Stimulated activated naive CD4-positive, alpha-beta T cell treated with Interleukin-2 at 50 U/mL for 16 hours (primary cell): ENCODE measurements at places on chromosomes 1 and 21.

GRCh38 chr1:8598783-8599182, 218.7 kb downstream of the RERE start:
- DNase-seq = no peak

GRCh38 chr1:117565076-117565556, 40.7 kb upstream of the TENT5C start:
- DNase-seq = no peak

GRCh38 chr1:244111027-244111426, 59.9 kb downstream of the ZBTB18 start:
- DNase-seq = no peak

DNA sequence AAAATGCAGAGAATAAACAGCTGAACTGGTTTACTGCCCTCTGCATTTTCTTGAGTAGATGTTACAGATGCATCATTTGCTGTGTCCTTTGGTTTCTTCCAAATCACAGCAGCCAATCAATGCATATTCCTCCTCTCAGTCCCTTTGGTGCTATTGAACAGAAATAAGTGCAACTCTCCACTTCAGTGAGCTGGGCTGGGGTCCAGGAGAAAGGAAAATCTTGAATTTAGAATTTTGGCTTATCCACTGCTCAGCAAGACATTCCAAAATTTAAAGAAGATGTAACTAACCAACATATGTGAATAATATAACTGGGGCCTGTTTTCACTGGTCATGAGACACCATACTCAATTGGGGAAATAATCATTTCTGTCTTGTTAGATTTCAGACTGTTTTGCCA, 39.2 kb downstream of the PRMT6 start:
- DNase-seq = no peak

- DNase-seq = no peak
Observed at GRCh38 chr1:179775009-179775408, 31.9 kb downstream of the FAM163A start.

DNA sequence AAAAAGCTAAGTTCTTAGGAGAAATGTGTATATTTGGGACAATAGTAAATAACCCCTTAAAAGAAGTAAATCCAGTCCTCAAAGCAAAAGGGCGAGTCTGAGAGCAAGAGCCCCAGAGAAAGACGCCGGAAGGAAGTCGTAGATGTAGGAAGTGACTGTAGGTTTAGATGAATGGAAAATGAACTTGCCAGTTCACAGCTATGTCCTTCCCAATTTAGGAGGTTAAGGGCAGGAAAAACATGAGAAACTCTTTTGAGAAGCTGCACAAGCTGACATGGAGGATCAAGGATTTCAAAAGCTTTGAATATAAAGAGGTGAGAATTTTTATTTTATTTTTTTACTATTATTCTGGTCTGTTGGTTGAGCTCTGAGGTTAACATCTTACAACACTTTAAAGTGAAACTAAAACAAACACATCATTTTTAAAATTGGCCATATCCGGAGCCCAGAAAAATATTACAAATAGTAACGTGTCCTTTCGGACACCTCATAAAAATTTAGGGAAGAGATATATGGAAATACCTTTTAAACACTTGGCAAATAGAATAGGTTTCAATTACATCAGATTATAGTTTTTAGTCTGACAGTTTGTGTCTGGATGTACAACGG, 1178.6 kb downstream of the MRPL39 start:
- DNase-seq = no peak

DNA sequence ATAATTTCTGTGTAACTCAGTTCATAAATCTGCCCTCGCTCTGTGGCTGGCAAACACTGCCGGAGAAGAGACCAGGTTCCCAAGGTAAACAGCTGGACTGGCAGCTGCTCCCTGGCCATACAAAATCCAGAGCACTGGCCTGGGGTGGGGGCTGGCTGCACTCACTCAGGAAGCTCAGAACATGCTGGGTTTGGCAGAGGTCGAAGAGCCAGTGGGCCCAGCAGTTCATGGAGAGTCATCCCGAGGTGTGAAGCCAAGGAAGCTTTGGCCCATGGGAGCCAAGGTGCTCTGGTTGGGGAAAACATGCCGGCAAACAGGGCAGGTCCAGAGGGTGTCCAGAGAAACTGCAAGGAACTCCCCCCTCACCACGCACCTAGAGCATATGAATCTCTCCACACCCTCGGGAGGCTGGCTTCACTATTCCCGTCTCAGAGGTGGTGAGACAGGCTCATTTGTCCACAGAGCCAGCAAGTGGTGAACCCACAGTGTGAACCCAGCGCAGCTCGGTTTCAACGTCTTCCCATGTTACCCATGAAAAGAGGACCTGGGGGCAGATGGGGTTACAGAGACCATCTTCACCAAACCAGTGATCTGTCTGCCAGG, 102.4 kb downstream of the DMRTB1 start:
- DNase-seq = no peak

GRCh38 chr1:24679725-24680124, 36.6 kb downstream of the SRRM1 start:
- no peak for DNase-seq

GRCh38 chr1:171279678-171280077, 31.4 kb downstream of the FMO1 start:
- no peak for DNase-seq

GRCh38 chr1:149927056-149927562, 494 bp downstream of the SF3B4 start:
- DNase-seq = no peak

DNA sequence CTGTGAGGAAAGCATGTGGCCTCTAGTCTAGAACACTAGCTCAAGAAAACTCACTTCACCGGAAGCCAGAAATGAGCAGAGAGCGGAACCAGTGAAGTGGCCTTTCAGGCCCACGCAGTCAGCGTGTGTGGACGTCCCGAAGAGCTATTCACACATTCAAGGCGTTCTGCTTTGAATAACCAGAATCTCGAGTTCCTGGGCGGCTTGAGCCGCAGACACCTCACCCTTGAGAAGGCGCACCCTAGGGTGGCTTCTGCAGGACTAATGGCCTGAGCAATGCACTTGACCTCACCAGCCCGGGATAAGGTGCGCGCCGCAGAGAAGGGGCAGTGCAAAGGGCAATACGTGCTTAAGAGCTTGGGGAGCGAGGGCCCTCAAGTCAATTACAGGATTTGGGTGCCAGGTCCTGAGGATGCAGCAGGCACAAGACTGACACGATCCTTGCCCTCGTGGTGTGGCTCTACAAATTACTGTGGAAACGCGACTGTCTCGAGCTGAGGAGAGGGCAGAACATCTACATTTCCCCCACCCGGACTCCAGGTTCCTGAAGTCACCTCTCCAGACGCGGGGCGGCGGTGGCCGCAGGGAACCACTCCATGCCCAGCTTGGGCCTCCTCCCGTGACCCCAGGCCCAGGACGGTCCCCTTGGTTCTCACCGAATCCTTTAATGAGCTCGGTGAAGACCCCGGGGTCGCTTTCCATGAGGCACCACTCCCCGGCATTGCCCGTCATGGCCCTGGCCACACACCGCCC, 455 bp downstream of the UCHL5 start:
- peak; percentile 71 for DNase-seq

DNA sequence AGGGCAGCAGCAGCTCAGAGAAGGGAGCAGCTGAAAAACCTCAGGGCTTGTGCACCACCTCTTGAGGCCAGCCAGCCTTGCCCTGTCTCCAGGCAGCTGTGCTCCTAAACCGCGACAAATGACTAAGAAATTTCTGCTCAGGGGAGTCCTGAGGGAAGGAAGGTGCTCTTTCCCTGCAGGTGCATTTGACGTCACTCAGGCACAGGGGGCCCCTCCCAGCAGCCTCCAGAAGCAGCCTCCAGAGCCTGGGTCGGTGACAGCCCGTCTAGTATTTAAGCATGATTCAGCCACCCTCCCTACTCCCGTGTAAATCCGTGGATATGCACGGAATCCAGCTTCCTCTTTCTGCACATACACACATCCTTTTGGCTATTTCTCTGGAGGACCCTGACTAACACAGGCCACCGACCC, 560.5 kb downstream of the KIF26B start:
- no peak for DNase-seq

DNA sequence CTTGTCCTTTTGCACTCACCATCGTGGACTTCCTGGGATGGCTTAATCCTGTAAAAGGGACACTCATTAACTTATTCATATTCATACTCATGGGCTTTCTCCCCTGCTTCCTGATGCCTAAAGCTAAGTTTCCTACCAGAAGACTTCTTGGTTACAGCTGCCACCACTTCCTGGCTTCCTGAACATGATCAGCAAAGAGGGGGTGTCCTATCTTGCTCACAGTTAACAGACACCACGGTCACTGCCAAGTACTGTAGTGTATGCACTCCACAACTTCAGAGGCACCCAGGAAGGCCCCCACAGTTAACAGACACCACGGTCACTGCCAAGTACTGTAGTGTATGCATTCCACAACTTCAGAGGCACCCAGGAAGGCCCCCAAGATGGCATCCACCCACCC, 177.8 kb downstream of the SIPA1L2 start:
- no peak for DNase-seq

GRCh38 chr1:203272633-203273205, 32.6 kb upstream of the BTG2 start:
- DNase-seq = no peak

DNA sequence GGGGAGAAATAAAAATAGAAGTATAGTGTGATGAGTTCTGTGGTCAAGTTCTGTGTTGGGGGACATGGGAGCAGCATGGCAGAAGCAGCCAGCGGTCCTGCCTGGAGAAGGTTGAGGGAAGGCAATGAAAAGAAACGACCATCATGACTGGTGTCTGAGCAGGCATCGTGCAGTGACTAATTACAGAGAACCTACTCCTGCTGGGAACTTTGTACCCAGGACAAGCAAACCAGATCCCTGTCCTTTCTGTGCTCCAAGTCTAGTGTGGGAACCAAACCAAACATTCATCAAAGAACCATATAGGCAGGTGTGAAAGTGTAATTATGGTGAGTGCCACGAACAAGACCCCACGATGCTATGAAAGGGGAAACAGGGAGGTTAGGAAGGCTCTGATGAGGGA, 25.8 kb downstream of the KIAA0040 start:
- no peak for DNase-seq

DNA sequence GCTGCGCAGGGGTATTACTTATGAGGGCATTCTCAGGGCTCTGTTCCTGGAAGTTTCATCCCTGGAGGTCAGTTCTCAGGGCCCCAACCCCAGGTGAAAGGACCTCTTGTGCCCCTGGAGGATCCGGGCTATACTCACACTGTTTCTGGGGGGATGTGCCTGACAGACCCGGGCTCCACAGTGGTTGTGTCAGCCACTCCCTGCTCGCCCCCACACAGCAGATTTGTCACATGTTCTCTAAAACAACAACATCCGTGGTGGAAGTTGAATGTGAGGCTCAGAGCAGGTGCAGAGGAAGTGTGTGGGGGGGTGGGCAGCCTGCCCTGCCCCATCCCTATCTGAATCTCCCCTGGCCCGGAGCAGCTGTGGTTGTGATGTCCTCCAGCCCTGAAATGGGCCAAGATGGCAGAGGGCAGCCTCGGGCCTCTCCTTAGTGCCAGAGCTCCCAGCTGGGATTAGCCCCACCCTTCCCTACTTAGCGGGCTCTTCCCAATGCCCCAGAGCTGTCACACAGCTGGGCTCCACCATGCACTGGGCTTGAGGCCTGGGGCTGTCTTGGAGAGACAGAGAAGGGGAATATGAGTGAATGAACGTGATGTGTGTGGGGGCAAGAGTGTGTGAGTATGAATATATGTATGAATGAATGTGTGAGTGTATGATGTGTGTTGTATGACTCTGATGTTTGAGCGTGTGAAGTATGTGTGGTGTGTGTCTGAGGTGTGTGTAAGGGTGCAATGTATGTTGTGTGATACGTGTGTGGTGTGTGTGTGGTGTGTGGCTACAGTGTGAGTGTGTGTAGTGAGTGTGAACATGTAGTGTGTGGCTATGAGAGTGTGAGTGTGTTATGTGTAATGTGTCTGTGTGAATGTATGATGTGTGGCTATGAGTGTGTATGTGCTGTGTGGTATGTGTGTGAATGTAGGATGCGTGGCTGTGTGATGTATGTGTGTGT, 1.5 kb upstream of the FCMR start:
- DNase-seq = peak; percentile 63
